ENCODE measurements at places on chromosomes 5 and 9.

DNA sequence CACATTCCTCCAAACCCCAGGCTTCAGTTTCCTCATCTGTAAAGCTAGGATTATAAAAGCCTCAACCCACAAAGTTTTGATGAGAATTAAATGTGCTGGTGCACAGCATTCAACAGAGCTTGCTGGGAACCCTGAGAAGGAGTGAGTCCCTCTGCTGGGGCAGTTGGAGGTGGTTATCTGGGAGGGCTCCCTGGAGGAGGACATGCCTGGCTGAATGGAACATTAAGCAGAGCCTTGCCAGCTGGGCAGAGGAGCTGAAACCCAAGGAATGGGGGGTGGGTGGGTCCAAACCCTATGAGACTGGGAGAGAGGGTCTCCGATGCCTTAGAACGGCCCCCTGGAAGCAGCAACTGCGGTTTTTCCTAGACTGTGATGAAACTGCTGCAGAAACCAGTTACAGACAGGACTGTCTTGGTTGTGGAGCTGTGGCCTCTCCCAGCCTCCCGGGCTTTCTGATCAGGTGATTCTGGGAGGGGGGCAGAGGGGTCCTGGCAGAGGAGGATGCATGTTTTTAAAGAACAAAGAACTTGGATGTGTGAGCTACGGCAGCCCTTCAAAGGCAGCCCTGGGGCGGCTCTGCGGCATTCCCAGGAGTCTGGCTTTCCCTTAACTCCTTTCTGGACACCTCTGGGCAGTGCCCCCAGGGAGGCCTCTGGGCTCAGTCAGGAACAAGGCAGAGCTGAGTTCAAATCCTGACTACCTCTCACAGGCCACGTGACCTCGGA is 20.8 kb downstream of the FIBCD1 start:
- no peak for DNase-seq

GRCh38 chr5:100406640-100407039 is 128.5 kb upstream of the FAM174A start:
- no peak for DNase-seq

- DNase-seq, result no peak
These were observed 131.7 kb upstream of the MYO10 start for GRCh38 chr5:17067657-17068392.

- DNase-seq, result no peak
These were observed 81.5 kb upstream of the CHD1 start for GRCh38 chr5:99010294-99010693.

DNA sequence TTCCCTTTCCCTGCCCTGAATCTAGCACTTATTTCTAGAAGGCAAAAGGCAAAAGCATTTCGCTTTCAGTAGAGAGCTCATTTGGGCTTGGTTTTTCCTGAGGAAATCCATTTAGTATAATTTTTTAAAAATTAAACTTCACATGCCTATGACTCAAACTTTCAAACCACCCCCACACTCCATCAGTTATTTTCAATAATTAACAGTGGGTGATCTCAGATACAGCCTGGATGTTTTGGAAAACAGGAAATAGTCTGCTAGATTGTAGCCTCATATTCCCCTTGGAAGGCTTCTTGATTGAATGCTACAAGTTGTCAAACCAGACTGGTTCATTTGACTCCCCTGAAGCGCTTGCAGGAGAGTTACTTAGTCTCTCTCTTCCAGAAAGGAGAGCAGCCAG is 40.6 kb downstream of the SEMA5A start:
- no peak for DNase-seq

GRCh38 chr9:135275571-135276289 is 188.3 kb downstream of the OLFM1 start:
- no peak for DNase-seq

- DNase-seq, result no peak
These were observed 376.1 kb downstream of the EFNA5 start for GRCh38 chr5:107294669-107295068.

DNA sequence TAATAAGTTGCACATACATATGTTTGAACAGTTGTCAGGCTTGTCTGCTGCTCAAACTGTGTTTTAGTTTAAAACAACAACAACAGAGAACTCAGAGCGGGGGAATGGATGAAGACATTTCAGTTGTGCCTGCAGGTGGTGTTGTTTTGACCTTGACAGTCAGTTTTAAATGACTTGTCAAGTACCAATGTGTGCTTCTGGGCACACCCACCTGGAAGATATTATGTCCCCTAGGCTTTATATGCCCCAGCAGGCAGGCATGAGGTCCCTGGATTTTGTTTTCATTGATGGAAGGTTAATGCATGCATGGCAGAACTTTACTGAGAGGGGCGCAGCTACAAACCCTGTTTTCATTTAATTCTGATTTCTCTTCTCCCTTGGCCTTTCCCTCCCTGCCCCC is 84.6 kb downstream of the AOPEP start:
- DNase-seq, result no peak

GRCh38 chr5:100043475-100043874 is 491.7 kb upstream of the FAM174A start:
- no peak for DNase-seq

DNA sequence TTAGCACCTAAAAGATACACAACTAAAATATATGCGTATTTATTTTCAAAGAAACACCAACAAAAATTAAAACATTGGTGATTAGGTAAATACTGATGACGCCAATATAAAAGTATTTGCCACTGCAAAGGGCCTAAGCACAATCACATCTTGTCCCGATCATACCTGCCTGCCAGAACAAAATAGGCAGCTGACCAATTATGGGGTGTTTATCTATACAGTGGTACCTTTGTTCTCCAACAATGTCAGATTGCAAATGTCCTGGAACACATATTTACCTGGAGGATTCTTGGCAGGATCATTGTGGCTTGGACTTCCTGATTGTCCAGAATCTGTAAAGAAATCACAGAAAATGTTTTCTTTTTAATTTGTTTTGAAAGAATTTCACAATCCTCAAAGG is 134.5 kb downstream of the NFIB start:
- no peak for DNase-seq

Measured in activated CD4-positive, alpha-beta T cell treated with anti-CD3 and anti-CD28 coated beads for 48 hours (primary cell).